Activated CD4-positive, alpha-beta T cell treated with anti-CD3 and anti-CD28 coated beads, Interleukin-2, amount 50 U/mL, for 4 hours (primary cell): ENCODE measurements at places on chromosomes 1 and 21.

GRCh38 chr1:27521336-27521831, 31.4 kb upstream of the WASF2 start:
- peak; percentile 52 for DNase-seq

DNA sequence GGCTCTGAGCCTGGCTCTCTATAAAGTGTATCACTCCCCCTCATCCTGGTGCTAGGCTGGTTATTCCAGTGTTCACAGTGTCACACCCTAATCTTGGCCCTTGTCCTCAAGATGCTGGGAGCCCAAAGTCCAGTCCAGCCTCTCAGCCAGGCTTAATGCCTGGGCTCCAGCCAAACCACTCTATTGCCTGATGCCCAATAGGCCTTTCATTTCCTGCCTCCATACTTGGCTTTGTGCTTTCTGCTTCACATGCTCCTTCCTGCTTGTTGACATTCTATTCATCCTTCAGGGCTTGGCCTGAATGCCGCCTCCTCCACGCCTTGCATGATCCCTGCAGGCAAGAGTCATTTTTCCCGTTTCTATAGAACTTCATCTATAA, 1.7 kb downstream of the KLHDC8A start:
- DNase-seq = no peak

GRCh38 chr1:147598621-147599361, 57.5 kb downstream of the BCL9 start:
- peak; percentile 17 for DNase-seq

- no peak for DNase-seq
Measured at GRCh38 chr1:108881369-108881768, 4.6 kb downstream of the GPSM2 start.

GRCh38 chr1:234134878-234135277, 230.4 kb downstream of the SLC35F3 start:
- no peak for DNase-seq

DNA sequence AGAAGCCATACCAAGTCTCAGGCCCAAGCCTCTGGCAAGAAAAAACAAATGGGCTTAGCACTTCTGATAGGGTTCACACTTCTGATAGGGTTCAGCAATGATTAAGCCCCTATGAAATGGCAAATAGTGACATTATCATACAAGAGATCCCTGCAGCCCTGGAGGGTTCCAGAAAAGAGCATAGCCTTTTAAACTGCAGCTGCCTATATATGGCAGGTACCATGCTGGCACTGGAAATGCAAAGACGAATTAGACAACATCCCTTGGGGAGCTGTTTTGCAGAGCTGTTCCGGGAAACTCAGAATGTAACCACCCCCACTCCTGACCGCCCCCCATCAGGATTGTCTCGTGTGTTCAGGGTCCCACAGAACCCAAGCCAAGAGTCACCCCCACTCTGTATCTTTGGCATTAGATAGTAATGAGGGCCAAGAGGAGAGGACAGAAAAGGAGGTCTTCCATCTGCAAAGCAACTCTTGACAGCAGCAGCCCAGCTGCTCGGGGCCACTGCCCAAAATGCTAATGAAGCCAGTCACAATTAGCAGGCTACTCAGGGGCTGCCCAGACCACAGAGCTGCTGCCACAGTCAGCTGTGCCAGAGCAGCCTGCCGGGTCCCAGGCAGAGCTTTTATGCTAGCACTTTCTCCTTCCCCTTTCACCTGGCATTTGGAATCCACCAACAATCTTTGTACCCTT, 50.9 kb downstream of the ITPKB start:
- no peak for DNase-seq

GRCh38 chr1:112265931-112266330, 130.1 kb upstream of the CTTNBP2NL start:
- DNase-seq = no peak

- no peak for DNase-seq
Measured at GRCh38 chr21:34743831-34744230, 75.0 kb downstream of the CLIC6 start.

DNA sequence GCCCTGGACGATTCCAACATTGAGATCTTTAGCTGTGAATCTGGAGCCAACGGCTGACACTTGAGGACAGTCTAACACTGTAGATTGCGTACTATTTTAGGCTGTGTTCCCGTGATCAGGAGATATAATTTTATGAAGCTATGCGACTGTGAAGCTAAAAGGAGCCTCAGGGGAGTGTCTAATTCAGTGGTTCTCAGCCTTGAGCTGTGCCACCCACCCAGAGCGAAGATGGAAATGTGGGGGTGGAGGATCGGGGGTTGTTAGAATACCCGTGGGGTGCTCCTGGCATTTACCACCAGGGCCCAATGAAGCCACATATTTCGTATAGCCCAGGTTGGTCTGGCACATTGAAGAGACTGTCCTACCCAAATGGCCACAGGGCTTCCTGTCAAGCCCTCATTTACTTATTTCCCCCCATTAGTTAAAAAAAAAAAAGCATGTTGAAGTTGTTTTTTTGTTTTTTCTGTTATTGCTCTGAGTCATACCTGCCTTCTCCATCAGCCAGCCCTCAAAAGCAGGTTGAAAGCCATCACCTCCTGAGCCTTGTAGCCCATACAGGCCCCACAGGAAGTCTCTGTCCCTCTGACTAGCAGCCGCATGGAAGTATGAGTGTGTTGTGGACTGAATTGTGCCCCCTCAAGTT, 141.7 kb downstream of the GALNT2 start:
- no peak for DNase-seq

DNA sequence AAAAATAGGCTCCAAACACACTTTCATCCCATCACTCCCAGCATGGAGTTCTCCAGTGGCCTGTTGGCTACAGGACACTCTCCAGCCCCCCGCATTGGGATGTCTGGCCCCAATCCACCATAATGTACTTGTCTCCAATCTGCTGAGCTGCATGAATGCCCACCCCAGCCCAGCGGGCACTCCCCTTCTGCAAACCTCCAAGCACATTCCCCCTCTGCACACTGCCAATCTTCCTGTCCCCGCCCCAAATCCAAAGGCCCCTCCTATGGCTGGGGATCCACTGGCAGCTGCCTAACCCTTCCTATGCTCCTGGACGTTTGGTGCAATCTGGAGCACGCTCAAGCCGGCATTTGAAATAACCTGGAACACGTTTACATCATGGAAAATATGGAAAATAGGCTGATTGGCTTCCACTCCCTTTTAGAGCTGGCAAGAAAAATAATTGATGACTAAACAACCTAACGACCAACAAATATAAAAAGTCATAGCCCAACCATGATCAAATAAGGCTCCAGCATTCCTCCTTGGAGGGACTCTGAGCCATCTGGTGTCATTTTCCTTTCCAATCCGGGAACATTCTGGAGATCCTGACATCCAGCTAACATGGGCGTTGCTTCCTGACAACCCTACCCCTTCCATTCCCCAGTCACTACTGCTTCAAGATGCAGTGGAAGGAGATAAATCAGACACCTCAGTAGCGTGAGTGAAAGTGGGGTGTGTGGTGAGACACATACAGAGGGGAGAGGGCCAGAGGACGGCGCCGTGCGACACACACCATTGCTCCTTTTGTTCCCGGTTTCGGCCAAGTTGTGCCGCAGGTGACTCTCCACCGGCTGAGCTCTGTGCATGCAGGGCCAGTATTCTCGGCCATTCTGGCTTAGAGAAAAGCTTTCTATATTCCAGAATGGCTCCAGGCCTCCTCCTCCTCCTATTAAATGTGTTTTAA, 41.6 kb downstream of the PDE9A start:
- DNase-seq = no peak

GRCh38 chr1:197399755-197400521, 131.9 kb downstream of the CRB1 start:
- DNase-seq = no peak

- DNase-seq = no peak
Measured at GRCh38 chr1:209710093-209710492, 5.4 kb downstream of the HSD11B1 start.

DNA sequence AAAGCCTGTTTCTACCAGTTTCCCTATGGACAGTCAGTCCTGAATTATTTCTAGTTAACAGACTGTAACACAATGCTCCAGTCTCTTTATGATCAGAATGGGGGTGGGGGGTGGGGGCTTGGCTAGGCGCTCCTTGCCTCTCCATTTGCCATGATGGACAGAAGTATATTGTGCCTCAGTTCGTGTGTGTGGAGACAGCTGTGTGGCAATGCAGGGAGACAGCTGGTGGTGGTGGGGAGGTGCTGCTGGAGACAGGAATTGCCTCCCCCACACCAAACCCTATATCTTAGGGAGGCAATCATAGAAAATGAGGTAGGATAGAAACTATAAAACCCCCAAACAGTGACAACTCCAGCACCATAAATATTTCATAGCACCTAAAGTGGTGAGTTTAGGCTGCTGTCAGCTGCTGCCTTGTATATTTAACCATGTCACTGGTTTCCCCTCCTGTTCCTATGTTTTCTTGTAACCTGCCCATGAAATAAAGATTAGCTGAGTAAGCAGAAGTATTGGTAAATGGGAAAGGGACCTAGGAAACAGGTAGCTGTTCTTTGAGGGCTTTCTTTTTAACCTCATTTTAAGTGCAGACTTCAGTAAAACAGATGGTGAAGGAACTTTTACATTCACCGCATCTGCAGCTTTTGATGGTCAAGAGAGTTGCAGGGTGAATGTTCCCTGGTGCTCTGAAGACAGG, 3.4 kb downstream of the PLXNA2 start:
- no peak for DNase-seq

- no peak for DNase-seq
Measured at GRCh38 chr1:213938776-213939175, 49.0 kb upstream of the PROX1 start.

- no peak for DNase-seq
Measured at GRCh38 chr1:20727746-20728316, 4.7 kb downstream of the SH2D5 start.

GRCh38 chr1:22754106-22754768, 43.6 kb downstream of the EPHB2 start:
- DNase-seq = no peak

- DNase-seq = no peak
Measured at GRCh38 chr1:41542196-41542930, 57.9 kb upstream of the EDN2 start.

DNA sequence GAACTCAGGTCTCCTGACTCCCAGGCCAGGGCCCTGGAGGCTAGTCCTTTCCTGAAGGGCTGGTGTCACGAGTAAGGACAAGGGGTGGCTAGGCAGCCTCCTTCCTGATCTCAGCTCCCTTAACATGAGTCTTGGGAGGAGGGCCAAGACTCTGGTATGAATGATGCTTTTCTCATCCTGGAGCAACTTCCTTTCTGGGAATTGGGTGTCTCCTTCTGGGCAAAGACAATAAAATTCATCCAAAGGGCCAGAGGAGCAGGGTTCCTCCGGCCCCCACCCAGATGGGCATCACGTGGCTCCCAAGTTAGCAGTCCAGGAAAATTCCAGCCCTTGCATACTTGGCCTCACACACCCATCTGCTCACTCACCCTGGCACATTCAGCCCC, at the start of gene FAM167B:
FAM167B (plus strand) TSS at position 335 of the 386 bp plus-strand sequence. CDS start 200 bp downstream, outside the sequence.
- no peak for DNase-seq

DNA sequence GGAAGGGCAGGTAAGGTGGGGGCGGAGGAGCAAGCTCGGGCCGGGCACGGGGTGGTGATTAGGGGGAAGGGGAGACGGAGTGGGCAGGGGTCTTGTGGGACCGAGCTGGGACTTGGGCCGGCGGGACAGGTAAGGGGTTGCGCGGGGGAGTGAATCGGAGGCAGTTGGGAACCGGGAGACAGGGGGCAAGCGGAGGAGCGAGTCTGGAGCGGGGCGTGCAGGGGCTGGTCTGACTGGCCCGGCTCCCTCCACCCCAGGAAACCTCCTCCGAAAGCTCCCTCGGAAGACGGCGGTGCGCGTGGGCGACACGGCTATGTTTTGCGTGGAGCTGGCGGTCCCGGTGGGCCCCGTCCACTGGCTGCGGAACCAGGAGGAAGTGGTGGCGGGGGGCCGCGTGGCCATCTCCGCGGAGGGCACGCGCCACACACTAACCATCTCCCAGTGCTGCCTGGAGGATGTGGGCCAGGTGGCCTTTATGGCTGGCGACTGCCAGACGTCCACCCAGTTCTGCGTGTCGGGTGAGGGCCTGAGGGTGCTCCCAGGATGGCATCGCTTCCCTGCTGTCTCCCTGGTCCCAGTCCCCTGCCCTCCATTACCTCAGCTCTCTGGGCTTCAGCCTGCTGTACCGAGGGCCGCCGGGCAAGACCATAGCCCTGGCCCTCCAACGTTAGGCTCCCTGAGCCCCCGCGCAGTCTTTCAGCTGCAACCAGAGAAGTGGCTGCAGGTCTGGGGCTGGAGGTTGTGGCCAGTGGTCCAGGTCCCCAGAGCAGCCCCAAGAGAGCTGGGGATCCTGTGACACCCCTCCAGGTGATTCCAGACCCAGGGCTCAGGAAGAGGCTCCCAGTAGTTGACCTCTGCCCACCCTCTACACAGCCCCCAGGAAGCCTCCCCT, 6.3 kb downstream of the OBSCN start:
- no peak for DNase-seq
